ENCODE measurements at places on chromosomes 16 and 17. TPM values are rescaled to one million over a fixed set of nuclear protein-coding genes. Genes with fewer than 3 reads are reported as not detected.

Gene E2F4
- 82.5 TPM for total RNA-seq

Gene TMC7
- total RNA-seq, result 4.4 TPM

Gene NTN1
- total RNA-seq, result 24.5 TPM

Gene SMPD3
- 0.94 TPM for total RNA-seq

Gene CD7
- 0.48 TPM for total RNA-seq

DNA sequence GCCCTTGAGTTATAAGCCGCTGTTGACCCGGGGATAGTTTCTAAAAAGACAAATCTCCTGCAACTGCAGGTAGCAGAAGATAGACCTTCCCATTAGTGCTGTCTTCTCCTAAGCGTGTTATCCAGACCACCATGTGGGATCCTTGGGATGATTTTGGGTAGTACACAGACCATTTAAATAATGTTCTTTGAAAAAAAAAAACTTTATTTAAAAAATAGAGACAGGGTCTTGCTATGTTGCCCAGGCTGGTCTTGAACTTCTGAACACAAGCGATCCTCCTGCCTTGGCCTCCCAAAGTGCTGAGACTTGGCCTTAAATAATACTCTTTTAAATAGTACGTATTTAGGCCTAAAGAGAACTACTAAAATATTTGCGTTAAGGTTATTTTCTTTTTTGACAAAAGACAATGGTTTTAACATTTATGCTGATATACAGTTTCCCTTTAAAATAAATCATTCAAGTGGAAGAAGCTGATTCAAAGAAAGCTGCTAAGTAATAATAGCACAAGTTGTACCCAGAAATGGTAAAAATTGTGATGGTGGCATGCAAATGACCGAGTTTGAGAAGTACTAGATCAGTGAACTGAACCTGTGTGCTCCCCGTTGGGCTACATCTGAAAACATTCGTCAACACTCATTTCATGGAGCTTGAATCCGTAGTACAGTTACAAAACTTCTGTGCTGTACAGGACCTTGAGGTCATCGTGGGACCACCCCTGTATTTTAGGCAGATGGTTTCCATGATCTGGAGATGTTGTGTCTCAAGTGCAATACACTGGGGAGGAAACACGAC, 24.0 kb downstream of the SMARCE1 start:
- no peak for DNase-seq

GRCh38 chr16:77322757-77323156, 112.1 kb downstream of the ADAMTS18 start:
- DNase-seq, result no peak

GRCh38 chr16:48810803-48811453, 200.9 kb upstream of the N4BP1 start:
- DNase-seq, result no peak

DNA sequence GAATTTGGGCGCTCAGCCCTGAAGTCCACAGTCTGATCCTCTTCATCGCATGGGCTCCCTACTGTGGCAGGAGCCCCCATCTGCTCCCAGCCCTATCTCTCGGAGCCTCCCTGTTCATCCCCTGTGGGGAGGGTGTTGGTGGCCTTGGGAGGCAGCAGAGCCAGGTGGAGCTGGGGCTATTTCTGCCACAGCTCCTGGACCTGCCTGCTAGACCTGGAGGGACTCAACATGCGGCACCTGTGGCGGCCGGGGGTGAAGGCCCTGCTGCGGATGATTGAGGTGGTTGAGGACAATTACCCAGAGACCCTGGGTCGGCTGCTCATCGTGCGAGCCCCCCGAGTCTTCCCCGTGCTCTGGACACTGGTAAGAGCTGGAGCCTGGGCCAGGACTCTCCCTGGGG, 30.5 kb downstream of the NAGPA start:
- DNase-seq, result no peak

DNA sequence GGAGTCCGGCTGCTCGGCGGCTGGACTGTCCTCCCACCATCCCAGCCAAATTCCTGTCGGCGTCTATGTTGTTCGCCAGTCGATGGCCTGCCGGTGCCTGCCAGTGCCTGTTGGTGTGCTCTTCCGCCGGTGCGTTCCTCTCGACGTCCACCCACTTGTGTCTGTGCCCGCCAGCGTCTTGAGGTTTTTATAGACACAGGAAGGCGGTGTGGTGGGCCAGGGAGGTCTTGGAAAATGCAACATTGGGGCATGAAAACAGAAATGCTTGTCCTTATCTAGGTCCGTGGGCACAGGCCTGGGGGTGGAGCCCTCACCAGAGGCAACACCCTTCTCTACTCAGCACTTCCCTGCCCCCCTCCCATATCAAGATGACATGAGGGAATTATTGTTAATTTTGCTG, 167.8 kb downstream of the IRF8 start:
- no peak for DNase-seq

Data from PC-9 (cell line).